SJSA1 (cell line): ENCODE measurements at places on chromosomes 16 and 17.

DNA sequence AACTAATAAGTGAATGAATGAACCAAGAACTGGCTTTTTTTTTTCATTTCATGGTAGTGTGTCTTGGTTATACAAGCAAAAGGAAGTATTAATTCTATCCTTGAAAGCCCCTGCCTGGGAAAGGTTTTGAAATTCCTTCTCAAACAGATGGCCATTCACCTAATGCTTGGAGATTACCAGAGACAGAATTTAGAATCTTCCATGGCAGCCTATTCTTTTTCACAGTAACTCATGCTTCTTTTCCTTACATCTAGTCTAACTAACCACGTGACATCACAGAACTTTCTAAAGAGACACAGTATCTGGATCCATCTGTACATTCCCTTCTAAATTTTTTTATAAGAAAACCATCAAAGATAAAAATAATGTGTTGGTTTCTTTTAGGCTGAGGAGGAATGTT is 151.6 kb downstream of the FTO start:
- DNase-seq: no peak

DNA sequence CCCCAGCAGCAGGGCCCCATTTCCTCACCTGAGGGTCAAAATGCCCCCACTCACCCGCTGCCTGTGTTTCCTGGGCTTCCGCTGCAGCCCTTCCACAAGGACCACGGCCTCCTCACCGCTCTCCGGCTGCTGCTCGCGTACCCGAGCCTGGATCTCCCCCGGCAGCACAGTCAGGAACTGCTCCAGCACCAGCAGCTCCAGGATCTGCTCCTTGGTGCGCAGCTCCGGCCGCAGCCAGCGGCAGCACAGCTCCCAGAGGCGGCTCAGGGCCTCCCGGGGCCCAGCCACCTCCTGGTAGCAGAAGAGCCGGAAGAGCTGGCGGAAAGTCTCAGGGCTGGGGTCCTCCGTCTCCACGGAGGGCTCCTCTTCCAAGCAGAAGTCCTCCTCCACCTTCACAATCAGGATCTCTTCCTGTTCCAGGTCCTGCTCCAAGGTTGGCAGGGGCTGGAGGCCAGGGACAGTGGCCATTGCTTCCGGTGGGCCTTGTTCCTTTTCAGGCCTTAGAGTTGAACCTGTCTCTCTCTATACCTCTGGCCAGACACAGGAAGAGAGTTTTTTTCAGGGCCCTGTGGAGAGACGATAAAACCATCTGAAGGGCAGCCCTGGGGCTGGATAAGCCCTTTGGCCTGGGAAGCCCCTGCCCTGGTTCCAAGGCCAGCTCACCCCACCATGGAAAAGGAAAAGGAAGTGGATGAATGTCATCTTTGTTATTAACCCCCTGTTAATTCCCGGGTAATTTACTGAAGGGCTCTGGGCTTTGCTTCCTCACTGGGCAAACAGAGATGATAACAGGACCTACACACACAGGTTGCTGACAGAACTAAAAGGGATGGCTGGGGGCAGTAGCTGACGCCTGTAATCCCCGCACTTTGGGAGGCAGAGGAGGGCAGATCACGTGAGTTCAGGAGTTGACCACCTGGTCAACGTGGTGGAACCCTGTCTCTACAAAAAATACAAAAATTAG is 1.2 kb downstream of the ZNF500 start:
- DNase-seq: no peak

DNA sequence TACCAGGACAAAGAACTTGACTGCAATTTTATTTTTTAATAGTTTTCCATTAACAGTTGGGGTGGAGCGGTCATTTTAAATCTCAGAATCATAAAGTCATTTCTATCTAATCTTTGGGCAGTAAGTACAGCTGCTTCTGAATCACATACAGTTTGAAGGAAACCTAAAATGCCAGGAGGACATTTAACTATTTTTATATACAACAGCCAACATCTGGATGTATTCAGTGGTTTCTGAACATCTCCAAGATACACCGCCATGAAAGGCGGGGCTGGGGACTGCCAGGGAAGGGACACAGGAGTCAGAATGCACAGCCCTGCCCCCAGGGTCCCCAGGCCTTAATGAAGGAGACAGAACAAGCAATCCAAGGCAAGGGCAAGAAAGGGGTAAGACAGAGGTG is 392.3 kb downstream of the SLC39A11 start:
- DNase-seq: no peak

DNA sequence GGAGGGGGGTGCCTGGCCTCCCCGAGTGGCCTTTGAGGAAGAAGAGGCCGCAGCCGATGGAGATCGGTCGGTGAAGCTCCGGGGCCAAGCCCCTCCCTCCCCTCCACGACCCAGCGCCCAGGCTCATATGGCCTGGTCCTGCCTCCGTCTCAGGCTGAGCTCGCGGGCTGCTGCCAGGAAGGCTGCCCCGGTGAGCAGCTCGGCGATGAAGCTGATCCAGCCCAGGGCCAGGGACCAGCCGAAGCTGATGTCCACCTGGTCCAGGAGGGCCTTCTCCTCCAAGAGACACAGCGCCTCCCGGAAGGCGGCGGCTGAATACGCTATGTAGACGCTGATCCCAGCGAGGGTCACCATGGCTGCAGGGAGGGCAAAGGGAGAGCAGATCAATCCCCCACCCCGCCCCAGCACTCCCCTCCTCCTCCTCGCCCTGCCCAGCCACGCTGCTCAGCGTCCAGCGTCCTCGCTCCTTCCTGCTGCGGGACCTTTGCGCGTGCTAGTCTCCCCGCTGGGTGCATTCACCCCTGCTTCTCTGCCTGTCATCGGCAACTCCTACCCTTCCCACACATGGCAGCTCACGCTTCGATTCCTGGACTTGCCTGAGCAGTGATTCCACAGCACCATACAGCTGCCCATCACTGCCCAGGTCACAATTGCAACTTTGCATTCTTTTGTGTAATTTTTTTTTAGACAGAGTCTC is 20.5 kb downstream of the TMEM114 start:
- no peak for DNase-seq

- no peak for DNase-seq
Measured at GRCh38 chr17:21711182-21711581, 18.9 kb downstream of the KCNJ18 start.

DNA sequence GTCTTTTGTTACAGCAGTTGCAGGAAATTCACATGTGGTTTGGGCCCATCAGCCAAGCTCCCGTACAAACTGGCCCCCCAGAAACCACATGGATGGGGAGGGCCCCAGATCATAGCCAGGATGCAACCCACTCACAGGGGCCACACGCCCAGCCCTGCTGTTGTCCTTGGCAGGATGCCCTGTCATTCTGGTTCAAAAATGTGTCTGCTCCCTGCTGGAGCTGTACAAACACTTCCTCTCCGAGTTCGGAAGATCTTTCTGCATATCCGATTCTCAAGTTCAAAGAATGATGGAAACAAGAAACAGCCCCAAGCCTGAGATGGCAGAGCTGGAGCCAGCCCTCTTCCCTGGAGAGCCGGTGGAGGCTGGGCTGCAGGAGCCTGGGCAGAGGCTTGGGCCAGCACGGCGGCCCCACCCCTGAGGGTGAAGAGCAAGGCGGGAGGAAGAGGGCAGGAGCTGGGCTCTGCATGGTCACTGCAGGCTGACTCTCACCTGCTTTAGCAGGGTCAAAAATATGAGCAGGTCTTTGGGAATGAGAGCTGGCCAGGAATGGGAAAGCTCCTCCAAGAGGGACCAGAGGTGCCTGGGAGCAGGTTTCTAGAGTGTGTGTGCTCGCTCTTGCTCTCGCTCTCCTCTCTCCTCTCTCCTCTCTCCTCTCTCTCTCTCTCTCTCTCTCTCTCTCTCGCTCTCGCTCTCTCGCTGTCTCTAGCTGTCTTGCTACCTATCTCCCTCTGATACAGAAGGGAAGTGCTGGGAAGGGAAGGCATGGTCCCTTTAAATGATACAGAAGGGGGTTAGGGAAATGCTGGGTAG is 34.7 kb upstream of the ENPP7 start:
- DNase-seq: no peak

GRCh38 chr17:73785958-73786743 is 141.9 kb upstream of the SDK2 start:
- no peak for DNase-seq

DNA sequence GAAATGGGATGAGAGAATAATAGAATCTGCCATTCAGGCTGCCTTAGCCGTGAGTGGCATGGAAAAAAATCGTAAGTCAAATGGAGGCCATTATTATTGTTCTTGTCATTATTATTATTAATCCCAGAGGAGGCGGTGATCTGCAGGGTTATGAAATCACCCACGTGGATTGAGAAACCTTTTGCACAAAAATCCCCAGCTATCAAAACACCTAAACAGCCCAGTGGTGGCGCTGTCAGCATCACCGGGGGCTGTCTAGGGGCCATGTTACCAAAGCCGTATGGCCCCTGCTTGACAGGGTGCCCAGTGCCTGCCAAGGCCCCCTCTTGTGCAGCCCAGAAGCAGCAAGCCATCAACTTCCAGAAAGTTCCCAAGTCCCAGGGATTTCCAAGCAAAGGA is 25.2 kb downstream of the CNGB1 start:
- DNase-seq: no peak

DNA sequence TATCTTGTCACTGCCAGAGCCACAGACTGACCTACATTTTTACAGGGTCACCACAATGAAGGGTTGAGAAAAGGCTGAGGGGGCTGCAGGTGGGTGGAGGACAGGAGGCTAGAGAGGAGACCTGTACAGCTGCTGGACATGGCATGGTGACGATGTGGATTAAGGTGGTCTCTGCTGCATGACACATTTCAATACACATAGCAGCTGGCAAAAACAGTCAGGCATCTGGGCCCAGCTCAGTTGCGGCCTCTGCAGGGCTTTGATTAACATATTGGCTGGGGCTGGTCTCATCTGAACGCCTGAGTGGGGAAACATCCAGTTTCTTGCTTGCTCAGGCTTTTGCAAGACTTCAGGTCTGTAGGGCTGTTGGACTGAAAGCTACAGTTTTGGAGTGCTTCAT is 265.4 kb upstream of the FOXF1 start:
- DNase-seq: no peak

GRCh38 chr17:81961521-81962498 is 823 bp upstream of the NOTUM start:
- DNase-seq: no peak

GRCh38 chr17:10217916-10218315 is 19.5 kb upstream of the GAS7 start:
- no peak for DNase-seq

DNA sequence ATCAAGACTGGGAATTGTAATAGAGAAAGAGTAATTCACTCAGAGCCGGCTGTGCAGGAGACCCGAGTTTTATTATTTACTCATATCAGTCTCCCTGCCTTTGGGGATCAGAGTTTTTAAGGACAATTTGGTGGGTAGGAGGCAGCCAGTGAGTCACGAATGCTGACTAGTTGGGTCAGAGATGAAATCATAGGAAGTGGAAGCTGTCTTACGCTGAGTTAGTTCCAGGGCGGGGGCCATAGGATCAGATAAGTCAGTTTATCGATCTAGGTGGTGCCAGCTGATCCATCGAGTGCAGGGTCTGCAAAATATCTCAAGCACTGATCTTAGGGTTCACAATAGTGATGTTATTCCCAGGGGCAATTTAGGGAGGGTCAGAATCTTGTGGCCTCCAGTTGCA is 20.2 kb upstream of the GUCY2D start:
- no peak for DNase-seq

GRCh38 chr16:23967775-23968174 is 132.0 kb downstream of the PRKCB start:
- no peak for DNase-seq

GRCh38 chr17:75346906-75347305 is 57.7 kb upstream of the SLC25A19 start:
- DNase-seq: no peak

DNA sequence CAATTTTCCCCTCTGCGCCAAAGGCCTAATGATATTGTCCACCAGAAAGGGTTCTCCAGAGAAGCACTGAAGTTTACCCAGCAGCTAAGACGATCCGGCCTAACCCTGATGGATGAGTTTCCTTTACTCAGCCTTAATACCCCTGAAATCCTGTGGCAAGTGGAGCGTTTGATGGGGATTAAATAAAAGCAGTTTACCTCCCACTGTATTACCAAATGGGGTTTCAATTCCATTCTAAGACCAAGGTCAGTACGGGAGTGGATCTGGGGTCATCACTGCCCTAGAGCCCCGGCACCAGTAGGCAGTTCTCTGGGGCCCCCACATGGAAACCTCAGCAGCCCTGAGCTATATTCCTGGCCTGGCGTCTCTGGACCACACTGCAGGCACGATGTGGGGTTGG is 97.1 kb upstream of the NOL11 start:
- no peak for DNase-seq

GRCh38 chr16:65375651-65376050 is 253.8 kb upstream of the CDH11 start:
- DNase-seq: no peak

GRCh38 chr17:65509032-65509431 is 52.4 kb downstream of the AXIN2 start:
- DNase-seq: no peak

DNA sequence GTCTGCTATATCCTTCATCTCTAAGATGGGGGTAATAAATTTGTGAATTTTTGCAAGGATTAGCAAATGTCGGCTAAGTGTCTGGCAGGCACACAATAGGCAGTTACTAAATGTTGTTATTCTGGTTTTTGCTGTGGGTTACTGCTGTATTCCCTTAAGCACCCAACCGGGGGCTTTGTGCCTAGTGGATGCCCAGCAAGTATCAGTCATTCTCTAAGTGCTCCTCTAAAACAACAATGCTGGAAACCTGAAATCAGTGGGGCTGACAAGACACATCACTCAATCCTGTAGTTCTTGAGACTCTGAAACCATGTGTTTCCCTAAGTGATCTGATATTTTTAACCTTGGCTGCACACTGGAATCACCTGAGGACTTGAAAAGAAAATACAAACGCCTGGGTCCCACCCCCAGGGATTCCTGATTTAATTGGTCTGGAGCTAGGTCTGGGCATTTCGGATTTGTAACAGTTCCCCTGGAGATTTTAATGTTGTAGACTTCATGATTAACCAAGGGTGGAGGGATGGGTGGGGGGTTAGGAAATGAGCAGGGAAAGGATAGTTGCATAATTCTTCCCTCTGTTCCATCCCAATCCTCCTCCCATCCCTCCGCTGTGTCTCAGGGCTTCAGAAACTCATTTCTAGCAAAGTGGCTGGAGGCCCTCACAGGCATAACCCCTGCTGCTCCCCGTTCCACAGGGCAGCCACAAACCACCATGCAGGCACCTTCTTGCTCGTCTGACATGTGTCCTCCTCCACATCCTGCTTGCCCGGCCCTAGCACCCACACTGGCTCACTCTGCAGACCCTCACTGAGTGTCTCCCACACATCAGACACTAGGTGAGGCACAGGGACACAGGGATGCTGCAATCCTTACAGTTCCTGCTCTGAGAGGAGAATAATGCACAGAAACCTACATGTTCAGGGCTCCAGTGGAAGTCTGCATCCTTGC is 61.7 kb upstream of the LYRM9 start:
- DNase-seq: no peak
